Heart right ventricle (tissue), 16 donors: ENCODE measurements at places on chromosomes 6 and 20.

DNA sequence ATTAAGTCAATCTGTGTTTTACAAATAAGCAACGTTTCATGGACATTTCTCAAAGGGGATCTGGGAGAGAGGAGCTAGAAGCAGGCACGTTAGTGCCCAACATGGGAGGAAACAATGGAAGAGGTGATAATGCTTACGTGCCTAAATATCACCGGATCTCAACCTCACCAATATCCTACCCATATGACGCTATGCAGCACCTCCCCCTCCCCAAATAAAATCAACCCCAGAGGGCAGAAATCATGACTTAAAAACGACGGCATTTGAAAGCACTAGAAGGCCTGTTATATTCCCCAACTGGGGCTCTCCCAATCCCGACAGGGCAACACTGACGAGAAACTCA is 425 bp downstream of the HBS1L start:
- DNase-seq: no peak

DNA sequence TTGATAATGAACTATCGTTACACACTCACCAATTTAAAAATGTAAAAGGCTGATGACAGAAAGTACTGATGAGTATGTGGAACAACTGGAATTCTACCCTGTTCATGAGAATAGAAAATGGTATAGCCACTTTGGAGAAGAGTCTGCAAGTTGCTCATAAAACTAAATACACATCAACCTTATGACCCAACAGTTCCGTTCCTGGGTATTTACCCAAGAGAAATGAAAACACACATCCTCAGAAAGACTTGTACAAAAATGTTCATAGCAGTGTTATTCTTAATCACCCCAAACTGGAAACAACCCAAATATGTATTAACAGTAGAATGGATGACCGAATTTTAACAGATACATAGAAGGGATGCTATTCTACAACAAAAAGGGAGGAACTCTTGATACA is 145.7 kb upstream of the LRFN2 start:
- no peak for DNase-seq

DNA sequence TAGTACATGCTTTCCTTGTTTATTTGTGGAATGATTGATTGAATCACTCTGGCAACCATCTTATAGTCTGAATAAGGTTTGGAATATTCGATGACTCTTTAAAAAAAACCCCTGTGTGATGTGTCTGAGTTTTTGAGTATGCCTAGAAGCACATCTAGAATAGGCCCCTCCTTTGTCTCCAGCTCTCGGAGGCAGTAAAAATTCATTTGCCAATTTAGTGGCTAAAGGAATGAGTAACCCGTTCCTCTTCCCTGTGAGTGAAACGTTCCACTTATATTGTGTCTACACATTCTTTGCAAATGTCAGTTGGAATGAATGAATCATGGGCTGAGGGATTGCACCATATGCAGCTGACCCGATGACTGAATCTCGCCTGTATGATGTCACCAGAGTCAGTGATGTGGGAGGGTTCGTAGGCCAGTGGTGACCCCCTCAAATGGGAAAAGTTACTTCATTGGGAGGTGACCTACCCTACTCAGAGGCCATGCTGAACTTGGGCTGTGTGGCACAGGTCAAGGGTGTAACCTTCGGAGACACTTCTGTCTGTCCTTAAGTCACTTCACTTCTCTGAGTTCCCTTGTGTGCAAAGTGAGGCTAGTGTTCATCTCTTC is 21.6 kb downstream of the MOCS3 start:
- DNase-seq: no peak

DNA sequence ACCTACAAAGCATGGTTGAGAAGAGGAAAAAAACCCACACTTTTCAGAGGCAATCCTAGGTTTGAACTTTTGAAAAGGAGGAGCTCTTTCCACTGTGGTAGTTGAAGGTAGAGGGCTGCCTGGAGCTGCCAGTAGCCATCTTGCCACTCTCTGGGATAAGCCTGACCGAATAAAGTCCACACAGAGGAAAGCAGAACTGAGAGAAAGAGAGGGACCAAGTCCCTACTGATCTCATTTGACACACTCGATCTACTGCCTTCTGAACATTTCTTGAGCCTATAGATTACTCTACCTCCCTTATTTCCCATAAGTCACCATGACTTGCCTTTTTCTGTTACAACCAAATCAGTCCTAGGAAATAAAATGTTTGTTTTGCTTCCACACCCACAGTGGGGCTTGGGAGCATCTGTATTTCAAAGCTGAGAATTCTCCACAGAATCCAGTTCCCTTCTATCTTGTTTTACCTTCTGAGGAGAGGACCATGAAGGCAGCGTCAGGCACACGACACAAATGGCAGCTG is 147.0 kb upstream of the PTPRK start:
- DNase-seq: no peak

- no peak for DNase-seq
Observed at GRCh38 chr6:38703949-38704590, 1.1 kb upstream of the GLO1 start.

DNA sequence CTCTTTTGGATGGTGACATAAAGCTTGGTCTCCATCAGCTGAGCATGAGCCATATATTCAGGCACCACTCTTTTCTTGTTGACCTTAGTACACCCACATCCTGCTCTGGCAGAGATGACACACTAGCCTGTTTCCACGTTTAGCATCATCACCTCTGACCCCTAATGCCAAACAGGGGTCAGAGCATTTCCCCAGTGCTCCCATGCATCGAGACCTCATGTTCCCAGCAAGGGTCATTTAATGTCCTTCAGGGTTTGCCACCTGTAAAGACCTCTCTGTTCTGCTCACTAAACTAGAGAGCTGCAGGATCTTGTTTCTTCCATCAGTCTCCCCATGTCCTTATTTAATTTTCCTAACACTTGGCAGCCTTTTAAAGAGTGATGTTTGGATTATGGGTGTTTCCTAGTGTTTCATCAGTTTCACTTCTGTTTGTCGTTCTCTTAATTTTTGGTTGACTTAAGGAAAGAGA is 97.5 kb downstream of the AIG1 start:
- DNase-seq: no peak

GRCh38 chr6:134851548-134851947 is 98.4 kb downstream of the ALDH8A1 start:
- DNase-seq: no peak

GRCh38 chr6:134007077-134007476 is 45.3 kb downstream of the SLC2A12 start:
- DNase-seq: no peak

GRCh38 chr6:11766043-11766442 is 12.6 kb downstream of the ADTRP start:
- DNase-seq: no peak

GRCh38 chr6:20389066-20389465 is 12.6 kb upstream of the E2F3 start:
- no peak for DNase-seq

GRCh38 chr20:38412877-38413577 is 22.1 kb downstream of the SNHG17 start:
- DNase-seq: no peak

DNA sequence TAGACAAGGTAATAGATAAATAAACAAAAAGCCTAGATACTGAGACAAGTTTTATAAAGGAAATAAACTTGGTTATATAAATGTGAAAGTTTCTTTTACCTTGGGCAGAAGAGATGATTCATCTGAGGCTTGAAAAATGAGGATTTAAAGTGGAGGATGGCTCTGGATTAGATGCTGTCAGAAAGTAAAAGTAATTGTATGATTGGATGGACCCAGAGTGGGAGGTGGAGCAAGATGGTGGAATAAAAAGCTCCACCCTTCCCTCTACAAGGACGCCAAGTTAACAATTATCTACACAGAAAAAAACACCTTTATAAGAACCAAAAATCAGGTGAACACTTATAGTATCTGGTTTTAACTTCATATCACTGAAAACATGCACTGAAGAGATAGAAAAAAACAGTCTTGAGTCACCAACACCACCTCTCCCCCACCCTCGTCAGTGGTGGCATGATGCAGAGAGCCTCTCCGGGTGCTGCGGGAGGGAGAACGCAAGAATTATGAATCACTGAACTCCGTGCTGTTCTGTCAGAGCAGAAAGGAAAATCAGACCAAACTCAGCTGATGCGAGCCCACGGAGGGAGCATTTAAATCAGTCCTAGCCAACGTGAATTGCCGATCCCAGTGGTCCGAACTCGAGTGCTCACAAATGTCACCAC is 84.7 kb upstream of the GJE1 start:
- no peak for DNase-seq

DNA sequence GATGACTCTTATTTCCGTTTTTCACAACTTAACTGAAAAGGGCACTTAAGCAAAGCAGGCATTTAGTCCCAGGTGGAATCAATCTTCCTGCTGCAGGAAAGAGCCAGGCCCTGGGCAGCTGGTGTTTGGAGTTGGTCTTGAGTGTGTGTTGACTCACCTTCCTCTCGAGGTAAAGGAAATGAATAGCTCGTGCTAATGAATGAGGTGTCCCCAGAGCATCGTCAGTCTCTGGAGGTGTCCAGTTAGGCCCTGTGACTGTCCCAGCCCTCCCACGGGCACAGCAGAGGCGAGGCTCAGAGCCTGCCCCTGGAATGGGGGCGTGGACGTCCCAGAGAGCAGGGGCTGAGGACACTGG is 277.7 kb downstream of the NRN1 start:
- DNase-seq: no peak

DNA sequence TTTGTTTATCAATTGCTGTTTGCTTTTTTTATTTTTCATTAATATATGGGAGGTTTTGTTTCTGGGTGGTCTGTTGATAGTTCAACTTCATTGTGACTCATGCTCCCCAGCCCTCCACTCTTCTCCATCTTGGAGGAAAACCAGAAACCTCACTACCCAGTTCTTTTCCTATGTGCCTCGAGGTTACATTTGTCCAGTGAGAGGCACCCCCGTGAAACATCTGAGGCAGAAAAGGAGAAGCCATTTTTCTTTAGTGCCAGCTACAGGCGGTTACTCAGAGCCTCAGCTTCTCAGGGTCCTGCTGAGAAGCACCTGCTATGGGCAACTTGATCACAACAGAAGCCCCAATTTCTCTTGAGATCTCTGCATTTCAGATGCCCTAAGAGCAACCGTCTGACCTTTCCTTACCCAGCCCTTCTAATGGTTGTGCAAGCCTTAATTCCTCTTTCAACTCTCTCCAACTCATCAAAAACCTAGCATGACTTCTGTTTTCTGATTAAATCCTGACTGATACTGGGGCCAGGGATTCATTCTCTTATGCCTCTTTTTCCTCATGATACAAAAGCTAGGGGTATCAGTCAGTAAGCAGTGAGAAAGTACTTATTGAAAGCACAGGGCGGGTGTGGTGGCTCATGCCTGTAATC is 144.6 kb downstream of the ELOVL4 start:
- DNase-seq: no peak

GRCh38 chr6:85364344-85364743 is 85.5 kb upstream of the NT5E start:
- no peak for DNase-seq

GRCh38 chr6:46882645-46883044 is 39.1 kb downstream of the ADGRF5 start:
- no peak for DNase-seq

GRCh38 chr20:48604426-48604825 is 223.4 kb downstream of the PREX1 start:
- no peak for DNase-seq

DNA sequence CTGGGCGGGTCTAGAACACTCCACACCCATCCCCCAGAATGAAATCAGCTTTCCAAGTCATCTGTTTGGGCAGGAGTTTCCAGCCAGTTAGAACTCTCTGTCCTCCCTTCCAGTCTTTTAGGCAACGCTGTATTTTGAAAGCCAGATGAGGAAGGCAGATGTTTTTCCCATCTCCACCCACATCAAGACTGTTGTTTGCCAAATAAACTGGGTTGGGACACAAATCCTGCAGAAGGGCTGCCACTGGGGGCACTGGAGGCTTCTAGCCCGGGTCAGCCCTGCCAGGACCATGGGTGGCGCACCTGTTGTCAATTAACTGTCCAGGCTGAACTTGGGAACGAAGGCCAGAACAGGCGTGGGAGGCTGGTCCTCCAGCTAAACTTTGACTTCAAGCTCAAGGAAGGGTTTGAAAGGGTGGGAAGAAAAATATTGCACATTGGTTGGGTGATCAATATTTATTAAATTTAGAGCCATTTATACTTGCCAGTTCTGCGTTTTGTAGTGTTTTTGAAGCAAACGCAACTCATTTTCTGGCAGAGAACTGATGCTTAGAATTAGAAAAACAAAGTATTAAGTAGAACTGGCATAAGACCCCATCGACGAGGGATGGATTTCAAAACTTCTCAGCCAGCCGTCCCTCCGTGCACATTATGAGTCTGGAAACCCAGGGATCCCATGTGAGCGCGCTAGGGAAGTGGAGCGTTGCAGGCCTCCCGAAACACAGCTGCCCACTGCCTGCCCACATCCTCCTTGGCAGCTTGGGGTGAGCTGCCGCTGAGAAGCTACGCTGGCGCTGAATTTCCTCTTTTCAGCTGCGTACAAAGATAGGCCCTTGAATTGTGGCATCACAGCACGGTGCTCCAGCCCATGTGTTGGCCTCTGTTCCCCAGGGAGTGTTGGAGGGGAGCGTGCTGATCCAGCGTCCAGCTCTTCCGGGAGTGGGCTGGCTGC is 297.4 kb downstream of the QKI start:
- DNase-seq: peak; percentile 83

DNA sequence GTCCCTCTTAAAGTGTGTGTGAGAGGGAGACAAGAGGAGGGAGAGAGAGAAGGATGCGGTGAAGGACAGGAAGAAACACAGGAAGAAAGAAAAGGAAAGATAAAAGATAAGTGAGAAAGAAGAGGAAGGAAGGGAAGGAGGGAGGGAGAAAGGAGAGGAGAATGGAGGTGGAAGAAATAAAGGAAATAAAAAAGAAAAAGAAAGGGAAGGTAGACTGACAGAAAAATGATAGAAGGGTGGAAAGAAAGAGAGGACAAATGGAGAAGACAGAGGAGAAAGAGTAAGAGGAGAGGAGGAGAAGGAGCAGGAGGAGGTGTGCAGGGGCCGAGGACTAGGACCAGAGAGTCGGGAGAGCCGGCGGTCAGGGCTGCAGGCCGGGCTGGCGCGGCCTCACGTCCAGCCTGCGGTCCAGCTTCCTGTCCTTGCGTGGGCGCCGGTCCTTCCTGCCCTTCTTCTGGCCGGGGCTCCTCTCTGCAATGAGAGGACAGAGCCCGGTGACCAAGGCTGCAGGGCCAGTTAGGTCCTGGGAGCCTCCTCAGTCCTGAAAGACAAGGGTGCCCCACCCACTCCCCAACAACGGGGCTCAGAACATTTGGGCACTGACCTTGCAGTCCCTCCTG is 42.0 kb downstream of the RSPO4 start:
- DNase-seq: no peak

GRCh38 chr20:35111141-35111888 is 18.7 kb upstream of the TRPC4AP start:
- DNase-seq: no peak

DNA sequence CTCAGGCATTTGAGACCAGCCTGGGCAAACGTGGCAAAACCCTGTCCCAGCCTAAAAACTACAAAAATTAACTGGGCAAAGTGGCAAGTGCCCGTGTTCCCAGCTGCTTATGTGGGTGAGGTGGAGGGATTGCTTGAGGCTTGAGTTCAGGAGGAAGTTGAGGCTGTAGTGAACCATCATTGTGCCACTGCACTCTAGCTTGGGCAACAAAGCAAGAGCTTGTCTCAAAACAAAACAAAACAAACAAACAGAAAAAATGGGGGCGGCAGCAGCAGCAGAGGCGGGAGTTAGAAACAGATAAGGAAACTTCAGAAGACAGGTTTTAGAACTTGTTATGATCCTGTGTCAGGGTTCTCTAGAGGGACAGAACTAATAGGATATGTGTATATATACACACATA is 49.0 kb downstream of the SCAF8 start:
- DNase-seq: no peak

GRCh38 chr6:111730864-111731263 is 125.2 kb upstream of the TRAF3IP2 start:
- DNase-seq: peak; percentile 58

- no peak for DNase-seq
Observed at GRCh38 chr6:58198301-58198700, 880.9 kb downstream of the PRIM2 start.

- DNase-seq: no peak
Observed at GRCh38 chr6:154882107-154882506, 113.0 kb upstream of the TIAM2 start.
